ENCODE measurements at places on chromosomes 1 and 21.

- no peak for DNase-seq
Observed at GRCh38 chr1:4965346-4966075, 311.1 kb downstream of the AJAP1 start.

GRCh38 chr1:199311478-199312262 lies 672.8 kb downstream of the PTPRC start:
- DNase-seq, result no peak

DNA sequence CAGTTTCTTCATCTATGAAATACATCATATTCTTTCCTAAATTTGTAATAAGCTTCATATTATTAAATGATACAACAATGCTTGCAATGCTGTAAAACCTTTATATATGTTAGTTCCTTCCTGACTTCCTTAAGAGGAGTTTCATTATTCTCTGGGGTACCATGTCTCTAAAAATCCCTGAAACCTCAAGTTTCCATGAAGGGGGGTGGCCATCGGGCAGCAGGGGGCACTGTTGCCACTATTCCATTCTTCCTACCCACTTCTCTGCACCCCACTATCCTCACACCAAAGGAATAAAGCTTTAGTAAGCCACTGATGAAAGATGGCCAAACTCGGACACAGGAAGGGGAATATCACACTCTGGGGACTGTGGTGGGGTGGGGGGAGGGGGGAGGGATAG lies 9.0 kb upstream of the DMRTB1 start:
- no peak for DNase-seq

- DNase-seq, result peak; percentile 3
Observed at GRCh38 chr1:207752456-207752998, 673 bp downstream of the CD46 start.

DNA sequence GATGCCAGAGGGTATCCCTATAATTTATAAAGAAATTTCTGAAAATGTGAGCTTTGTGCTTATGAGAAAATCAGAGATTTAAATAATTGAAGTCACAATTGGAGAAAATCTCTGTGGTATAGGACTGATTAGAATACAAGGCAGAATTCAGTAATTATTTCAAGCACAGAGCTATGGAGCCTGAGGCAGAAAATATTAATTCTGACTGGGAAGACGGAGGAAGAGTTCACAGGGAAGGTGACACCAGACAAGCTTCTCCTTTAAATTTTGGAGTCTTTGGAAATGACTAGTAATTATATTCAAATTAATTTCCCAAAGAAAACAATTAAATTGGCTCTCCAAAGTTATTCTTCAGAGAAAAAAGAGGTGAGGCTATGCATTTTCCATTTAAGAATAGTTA lies 121.5 kb downstream of the CHRM3 start:
- DNase-seq, result no peak

- DNase-seq, result no peak
Observed at GRCh38 chr1:175906370-175906769, 163.0 kb upstream of the TNR start.

- DNase-seq, result no peak
Observed at GRCh38 chr1:93689521-93690223, 8.0 kb upstream of the BCAR3 start.

GRCh38 chr1:28273216-28273860 lies 14.0 kb downstream of the SESN2 start:
- DNase-seq, result no peak

- DNase-seq, result no peak
Observed at GRCh38 chr1:202806845-202807450, 1.3 kb downstream of the KDM5B start.

DNA sequence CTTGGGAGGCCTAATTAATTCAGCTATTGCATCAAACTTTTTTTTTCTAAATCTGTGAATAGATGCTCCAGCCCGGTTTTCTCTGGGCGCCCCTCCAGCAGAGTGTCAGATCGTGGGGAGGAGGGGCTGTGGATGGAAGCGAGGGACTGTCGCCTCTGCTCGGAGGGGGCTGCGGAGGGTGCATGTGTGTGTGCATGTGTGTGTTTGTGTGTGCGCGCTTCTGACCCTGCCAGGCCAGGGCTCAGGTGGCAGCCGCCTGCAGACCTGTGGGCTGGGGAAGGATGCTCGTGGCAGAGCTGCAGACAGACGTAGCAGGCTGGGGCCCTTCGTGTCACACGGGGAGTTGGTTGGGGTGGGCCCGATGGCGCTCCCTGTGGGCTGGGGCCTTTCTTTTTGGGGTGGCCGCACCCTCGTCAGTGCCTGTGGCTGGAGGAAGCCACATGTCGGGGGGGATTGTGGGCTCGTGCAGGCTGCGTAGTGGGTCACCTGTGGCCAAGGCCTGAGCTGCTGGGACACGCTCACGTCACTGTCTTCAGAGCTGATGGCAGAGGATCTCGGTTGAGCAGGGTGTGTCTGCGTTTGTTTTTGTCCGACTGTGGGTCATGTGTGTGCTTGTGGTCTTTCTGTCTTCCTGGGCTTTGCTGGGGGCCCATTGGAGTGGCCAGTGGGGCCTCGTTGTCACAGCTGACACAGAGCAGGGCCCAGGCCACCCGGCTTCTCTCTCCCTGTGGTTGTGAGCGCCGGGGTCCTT lies 2.8 kb downstream of the SKI start:
- peak; percentile 15 for DNase-seq

DNA sequence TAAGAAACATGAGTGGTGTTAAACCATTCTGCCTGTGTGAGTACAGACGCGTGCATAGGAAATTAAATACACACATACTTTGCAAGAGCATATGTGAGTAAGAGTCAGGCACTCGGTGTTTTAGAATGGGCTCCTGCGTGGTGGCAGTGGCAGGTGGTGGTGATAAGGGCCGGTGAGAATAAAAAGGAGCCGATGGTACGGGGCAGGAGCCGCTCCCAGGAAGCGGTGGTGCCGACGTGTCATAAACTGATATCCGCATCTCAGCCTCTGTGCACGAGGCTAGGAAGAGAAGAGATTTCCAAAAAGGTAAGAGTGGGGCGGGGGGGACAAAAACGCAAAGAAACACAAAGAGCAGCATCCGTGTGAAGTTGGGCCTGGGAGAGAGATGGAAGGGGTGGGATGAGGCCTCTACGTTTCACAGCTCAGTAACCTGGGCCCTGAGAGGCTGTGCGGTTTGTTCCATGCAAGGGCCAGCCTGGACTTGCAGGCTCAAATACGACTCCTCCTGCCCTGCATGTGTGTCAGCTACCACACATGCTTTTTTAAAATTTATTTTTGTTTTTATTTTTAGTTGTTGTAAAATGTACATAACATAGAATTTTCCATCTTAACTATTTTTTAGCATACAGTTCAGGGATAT lies 127.7 kb upstream of the COL6A1 start:
- no peak for DNase-seq

Data from AG10803 (cell line).